ENCODE measurements at places on chromosomes 4 and X.

DNA sequence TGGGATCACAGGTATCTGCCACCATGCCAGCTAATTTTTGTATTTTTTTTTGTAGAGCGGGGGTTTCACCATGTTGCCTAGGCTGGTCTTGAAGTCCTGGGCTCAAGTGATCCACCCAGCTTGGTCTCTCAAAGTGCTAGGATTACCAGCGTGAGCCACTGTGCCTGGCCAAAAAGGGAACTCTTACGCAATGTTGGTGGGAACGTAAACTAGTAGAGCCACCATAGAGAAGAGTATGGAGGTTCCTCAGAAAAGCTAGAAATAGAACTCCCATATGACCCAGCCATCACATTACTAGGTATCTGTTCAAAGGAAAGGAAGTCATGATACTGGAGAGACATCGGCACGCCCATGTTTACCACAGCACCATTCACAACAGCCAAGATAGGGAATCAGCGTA, 85.9 kb downstream of the PRKX start:
- DNase-seq: no peak

GRCh38 chrX:110182865-110183264, 135.0 kb downstream of the AMMECR1 start:
- no peak for DNase-seq

- DNase-seq: no peak
These were observed 106.5 kb upstream of the PAK3 start for GRCh38 chrX:110989447-110989846.

DNA sequence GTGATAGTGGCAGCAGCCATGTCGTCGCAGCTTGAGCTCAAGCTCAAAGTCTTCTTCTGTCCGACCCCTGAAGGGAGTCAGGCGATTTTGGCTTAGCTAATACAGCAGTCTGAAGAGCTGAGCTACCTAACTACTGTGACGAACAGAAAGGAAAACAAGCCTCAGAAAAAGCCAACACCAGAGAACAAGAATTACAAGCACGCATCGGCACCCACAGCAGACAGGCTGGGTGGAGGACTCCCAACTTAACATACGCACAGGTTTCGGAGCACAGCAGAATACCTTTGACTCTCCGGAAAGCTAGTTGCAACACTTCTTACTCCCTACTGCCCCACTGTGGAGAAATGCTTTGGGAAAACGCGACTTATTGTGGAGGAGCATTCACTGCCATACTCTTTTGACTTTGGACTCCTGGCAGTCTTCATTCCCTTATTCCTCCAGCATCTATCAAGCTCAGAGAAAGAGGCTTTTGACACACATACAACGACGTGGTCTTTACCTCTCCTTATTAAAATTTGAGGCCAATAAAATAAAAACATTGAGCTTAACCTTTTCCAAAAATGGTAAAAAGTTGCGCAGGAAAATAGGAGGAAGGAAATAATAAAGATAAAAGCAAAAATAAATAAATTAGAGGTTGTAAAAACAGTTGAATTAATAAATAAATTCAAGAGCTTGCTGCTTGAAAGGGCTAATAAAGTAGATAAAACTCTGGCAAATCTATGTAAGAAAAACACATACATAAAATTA, 41.3 kb upstream of the GPC3 start:
- DNase-seq: no peak

- DNase-seq: no peak
These were observed 1.9 kb downstream of the TMEM164 start for GRCh38 chrX:110004731-110005369.

- DNase-seq: no peak
These were observed 1.0 kb upstream of the CLDN22 start for GRCh38 chr4:183321079-183321478.

- no peak for DNase-seq
These were observed 25.3 kb upstream of the CLDN24 start for GRCh38 chr4:183347566-183347965.

- DNase-seq: no peak
These were observed 46.4 kb downstream of the IL13RA1 start for GRCh38 chrX:118773782-118774181.
